ENCODE measurements at places on chromosomes 12 and 14.

DNA sequence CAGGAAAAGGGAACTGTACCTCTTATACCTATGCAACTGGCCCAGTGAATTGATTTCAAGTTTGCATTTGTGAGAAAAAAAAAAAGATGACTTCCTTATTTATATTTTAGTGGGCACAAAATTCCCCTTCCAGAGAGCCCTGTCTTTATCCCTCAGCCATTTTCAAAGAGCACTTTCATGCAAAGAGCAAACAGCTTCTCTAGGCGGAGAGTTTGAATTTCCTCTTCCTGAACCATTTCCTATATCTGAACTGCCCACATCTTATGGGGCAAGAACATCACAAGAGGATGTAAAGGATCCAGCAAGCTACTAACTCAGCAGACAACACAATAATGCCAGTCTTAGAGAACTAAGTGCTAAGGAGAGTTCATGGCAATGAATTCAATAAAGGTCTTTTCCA, 22.3 kb upstream of the PLXNC1 start:
- no peak for DNase-seq

GRCh38 chr12:75444429-75445136, 36.0 kb upstream of the GLIPR1 start:
- no peak for DNase-seq

DNA sequence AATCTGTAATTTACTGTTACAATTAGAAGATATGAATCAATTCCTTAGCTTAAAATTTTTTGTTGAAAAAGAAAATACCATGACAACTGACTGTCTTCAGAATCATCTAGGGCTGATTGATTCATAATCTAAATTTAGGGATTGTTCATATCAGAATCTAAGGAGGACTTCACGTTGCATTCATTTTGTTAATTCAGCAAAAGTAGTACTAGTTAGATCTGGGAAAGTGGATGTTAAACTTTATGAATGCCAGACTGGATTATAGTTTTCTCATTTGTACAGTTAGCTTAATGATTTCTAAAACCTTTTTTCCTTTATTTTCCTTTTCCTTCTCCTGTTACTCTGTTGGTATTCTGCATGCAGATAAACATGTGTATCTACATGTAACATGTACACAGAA, 135.5 kb downstream of the PDE3A start:
- no peak for DNase-seq

- DNase-seq, result no peak
Measured at GRCh38 chr12:70254846-70255245, 11.6 kb downstream of the CNOT2 start.

- DNase-seq, result peak; percentile 17
Measured at GRCh38 chr14:52949711-52950409, 990 bp downstream of the FERMT2 start.

GRCh38 chr12:109532721-109533486, 40.4 kb downstream of the MMAB start:
- no peak for DNase-seq

DNA sequence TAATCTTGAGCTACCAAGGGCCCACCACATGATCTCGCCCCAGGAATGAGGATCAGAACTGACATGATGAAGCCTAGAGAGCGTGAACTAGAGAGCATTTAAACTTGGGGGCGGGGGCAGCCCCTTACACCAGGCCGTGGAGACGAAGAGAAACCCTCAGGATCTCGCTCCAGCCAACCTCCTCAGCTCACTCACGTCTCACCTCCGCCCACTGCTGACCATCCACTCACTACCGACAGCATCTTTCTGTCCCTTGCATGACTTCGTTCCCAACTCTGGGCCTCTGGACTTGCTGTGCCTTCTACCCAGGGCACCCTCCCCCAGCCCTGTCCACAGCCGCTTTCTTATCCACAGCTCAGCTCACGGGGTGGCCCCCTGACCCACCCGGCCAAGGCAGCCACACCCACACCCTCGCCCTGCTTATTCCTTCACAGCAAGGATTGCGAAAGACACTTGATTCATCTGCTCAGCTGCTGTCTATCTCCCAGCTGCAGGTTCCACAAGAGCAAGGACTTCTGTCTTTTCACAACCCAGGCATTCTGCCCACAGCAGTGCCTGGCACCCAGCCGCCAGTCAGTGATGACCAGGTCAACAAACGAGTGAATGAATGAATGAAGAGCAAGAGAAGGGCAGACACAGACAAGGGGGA, 6.4 kb downstream of the STX2 start:
- no peak for DNase-seq

DNA sequence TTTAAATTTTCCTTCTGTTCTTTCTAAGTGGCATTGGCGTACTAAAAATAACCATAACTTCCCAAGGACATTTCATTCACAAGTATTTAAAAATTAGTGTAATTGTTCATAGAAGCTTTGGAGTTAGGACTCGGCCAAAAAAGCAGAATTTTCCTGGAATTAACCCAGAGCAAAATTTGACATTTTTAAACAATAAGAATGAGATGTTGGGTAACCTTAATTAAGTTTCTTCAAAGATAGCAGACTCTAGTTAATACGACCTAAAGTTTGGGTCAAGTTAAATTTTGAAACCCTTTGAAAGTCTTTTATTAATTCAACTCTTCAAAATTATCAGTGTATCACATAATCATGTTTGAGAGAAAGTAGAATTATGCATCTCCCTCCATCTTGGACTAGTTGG, 118.3 kb downstream of the AKAP6 start:
- DNase-seq, result no peak

DNA sequence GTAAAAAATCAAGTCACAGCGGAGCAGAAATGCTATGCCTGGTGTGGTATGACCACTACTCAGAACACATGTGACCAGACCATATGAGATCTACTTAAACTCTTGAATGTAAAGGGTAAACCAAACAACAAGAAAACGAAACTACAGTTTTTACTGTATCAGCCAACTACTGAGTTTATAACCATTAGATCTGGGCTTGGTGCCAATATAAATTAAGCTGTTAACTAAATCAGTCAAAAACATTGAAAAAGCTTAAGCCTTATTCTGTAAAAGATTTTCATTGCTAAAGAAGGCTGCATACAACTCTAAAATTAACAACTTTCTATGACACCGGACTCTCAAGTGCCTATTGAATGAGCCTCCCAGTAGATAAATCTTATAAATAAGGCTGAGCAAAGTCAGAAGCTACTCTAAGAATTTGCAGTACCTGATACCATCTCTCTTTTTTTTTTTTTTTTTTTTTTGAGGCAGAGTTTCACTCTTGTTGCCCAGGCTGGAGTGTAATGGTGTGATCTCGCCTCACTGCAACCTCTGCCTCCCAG, 35.4 kb downstream of the SPTLC2 start:
- no peak for DNase-seq

GRCh38 chr14:69539631-69540410, 34.9 kb downstream of the CCDC177 start:
- no peak for DNase-seq

DNA sequence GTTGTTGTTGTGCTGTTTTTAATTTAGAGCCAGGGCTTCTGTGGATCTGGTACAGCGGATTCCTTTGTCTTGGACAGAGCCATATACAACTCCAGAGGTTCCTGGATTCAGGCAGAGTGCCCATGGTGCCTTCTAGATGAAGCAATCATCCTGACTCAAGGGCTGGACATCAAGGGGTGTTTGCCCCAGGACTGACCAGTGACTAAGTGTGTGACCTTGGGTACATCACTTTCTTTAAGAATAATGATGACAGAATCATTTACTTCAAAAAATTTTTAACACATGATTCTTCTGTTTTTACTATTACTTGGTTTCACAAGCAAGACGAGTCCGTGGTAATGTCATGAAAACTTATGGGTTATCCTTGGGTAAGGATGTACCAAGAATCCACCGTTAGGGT, 397.3 kb downstream of the ZFP36L1 start:
- no peak for DNase-seq

DNA sequence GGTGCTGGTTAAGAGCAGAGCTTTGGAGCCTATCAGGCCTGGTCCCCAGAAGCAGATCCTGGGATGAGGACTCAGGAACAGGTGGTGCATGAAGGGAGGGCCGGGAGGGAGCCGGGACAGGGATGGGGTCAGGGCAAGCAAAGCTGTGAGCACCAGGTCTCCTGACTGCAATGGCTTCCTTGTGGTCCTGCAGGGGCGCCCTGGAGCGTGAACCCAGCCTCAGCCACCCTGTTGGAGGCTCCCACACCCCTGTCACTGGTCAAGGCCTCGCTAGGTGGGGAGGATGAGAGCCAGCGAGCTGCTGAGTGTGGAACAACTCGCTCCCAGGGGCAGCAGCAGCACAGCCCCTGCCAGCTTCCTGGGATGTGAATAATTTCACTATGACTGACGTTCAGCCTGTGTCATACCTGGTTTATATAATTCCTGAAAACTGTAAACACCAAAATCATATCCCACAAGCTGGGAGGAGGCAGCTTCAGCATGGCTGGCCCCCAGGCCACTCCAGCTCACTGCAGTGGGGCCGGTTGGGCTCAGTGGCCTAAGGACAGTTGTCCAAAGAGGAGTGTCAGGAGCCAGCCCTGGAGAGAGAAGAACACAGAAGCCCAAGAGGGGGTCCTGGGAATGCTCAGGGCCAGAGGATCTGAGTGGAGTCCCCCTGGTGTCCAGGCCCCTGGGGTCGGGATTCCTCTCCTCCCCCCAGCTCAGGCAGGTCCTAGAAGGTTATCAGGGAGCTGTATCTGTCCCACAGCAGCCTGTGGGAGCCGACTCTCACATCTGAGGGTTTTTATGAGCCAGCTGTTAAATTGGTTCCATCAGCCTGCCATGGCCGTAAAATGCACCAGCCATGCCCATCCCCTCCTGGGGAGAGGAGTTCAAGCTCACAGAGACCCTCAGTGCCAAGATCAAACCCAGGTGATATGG, 272.9 kb downstream of the ADGRD1 start:
- DNase-seq, result no peak

DNA sequence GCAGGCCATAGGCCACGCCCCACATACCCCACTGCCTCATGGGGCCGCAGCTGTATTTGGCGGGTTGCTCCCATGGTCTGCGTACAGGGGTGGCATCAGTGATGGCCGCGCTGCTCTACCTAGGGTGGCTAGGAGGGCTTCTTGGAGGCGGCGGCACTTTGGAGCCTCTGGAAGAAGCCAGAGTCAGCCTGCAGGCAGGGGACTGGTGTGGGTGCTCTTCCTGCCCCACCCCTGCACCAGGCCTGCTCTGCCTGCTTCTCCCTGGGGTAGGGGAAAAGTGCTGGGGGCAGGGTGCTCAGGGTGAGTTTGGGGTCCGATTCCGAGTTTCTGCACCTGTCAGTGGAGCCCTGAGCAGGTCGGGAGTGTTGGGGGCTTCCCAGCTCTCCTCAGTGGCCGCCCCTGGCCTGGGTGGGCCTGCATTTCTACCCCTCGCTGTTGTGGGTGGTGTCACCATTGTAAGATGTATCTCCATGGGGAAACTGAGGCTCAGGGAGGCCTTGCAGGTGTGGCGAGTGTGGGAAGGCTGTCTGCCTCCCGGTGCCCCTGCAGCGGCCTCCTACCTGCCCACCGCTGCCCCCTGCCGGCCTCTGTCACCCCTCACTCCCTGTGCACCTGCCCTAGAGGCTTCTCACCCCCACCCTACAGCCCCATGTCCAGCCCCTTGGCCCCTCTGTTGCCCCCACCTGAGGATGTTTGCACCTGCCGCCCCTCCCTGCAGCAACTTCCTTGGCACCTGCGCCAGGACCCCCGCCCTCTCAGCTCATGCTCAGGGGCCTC, 5.5 kb downstream of the CEP170B start:
- peak; percentile 83 for DNase-seq

- no peak for DNase-seq
Measured at GRCh38 chr12:2494486-2495192, 300.1 kb upstream of the FKBP4 start.

DNA sequence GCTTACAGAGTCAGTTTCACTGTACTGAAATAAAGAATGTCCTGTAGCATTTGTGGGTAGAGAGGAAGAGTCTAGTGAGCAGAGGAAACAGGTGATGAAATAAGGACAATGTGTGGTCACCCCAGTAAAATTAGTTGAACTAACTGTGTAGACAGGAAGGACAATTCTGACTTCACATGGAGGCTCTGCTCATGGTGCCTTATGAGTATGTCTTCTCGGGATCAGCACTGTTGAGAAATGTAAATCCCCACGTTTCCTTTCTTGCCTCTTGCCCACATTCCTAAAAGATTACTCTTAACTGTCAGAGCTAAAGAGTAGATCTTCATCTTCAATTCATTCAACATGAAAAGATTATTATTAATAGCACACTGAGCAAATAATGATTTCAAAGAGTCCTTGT, 113.2 kb upstream of the FLRT2 start:
- DNase-seq, result no peak

- no peak for DNase-seq
Measured at GRCh38 chr14:87045246-87045645, 947.7 kb downstream of the GALC start.

Data from 8988T (cell line).